ENCODE measurements at places on chromosomes 6 and 20.

- peak; percentile 41 for DNase-seq
Observed at GRCh38 chr6:133888929-133889556, at the start of gene TCF21. Gene TCF21 (plus strand): TSS chr6:133889113. CDS start chr6:133889398, 285 bp downstream.

DNA sequence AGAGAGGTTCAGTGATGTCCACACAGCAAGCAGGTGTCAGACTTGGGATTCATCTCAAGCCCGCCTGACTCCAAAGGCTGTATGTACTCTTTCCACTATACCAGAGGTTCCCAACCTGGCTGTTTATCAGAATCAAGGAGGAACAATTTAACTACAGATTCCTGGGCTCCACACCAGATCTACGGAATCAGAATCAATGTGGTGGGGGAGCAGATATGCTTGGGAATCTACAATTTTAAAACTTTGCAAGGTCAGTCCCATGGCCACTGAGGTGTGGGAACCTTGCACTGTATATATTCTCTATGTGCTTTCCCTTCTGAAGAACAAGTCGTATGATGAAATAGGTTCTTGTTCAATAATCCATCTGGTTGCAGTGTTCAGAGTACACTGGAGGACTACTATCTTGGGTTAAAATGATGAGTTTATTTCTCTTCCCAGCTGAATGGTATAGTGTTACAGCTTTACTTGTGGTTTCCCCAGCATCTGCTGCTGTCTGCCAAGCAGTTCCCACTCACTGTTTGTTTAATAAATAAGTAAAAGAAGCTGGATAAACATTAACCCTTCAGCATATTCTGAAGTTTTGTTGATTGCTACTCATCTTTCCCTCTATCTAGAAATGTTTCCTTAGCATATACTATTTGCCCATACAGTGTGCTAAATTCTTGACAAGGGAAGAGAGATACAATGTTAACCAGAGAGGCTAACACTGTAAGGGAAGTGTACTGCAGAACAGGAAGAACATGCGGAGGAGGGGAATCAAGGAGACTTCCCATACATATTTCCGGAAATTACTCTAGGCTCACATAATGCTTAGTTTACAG is 9.9 kb downstream of the TTI1 start:
- peak; percentile 16 for DNase-seq

GRCh38 chr6:136846046-136846445 is 23.7 kb downstream of the PEX7 start:
- peak; percentile 52 for DNase-seq

DNA sequence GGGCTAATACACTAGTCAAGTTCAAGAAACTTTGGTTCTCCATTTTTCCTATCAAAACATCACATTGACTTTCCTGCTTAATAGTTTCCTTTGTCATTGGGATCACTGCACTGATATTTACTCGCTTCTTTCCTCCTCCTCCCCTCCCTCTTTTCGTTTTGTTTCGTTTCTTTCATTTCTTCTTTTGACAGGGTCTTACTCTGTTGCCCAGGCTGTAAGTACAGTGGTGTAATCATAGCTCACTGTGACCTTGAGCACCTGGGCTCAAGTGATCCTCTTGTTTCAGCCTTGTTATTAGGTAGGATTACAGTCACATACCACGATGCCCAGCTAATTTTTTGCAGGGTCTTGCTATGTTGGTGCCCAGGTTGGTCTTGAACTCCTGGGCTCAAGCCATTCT is 12.3 kb downstream of the PAQR8 start:
- no peak for DNase-seq

GRCh38 chr20:16864069-16864468 is 115.9 kb downstream of the OTOR start:
- DNase-seq = peak; percentile 8

DNA sequence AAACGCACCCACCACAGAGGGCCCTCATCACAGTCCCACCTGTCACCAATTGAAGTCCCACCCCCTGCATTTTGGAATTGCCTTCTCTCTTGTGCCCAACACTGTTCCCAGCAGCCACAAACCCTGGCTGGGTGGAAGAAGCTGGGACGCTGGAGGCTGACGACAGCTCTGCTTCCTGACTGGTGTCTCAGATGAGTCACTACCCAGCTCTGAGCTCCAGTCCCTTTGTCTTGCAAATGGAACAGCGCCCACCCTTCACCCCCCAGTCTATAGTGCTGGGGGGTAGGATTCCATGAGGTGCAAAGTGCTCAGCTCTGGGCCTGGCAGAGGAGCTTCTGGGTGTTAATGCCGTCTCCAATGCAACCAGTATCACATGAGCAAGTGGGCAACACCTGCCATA is 85.3 kb downstream of the DLGAP4 start:
- DNase-seq = peak; percentile 40

DNA sequence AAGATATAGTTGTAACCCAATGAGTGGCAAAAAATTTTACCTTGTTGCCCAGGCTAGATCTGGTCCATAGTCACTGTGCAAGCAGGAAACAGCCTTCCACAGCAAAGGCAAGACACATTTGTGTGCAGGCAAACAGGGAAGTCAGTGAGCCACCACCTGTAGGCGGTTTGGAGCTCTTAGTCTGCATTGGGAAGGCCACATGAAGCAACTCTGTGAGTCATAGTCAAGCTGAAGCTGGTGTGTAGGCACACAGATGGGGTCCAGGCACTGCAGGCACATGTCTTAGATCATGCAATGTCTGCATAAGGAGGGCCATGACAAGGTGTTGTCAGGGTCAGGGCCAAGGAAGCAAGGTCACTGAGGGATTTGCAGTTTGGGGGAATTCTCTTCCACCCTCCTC is 543.2 kb upstream of the EPHA7 start:
- DNase-seq = no peak

All from EL (cell line).